ENCODE measurements at places on chromosomes 13 and 19.
A peak's percentile ranks its signal among the peaks of the same experiment; 100 is the strongest.

DNA sequence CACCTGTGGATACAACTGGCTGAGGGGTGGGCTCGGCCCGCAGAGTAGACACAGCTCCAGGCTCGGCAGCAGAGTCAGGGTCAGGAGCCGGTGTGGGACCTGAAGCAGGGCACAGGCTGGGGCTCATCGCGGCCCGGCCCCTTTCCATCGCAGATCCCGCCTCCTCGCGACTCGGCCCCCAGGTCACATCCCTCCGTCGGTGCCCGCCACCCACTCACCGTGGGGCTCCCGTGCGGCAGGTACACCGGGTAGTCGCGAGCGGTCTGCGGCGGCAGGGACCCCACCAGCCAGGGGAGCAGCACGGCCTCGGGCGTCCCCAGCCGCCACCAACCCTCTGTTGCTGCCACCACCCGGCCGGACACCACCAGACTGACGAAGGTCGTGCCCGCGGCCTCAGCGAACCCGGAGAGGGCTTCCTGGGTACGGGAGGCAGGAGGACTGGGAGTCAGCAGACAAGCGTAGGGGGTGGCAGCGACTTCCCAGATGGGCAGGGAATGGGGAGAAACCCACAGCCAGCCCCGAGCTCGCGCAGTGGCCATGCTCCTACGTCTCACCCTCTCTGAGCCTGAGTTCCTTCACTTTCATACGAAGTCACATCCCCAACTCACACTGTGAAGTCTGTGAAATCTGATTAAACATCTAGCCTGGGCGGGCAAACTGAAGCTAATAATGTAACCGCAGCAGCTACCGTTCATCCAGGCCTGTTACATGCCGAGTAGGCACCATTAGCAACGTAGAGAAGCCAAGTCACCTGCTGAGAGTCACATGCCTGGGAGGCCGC is 3.7 kb downstream of the FUZ start:
- DNase-seq = peak; percentile 53

DNA sequence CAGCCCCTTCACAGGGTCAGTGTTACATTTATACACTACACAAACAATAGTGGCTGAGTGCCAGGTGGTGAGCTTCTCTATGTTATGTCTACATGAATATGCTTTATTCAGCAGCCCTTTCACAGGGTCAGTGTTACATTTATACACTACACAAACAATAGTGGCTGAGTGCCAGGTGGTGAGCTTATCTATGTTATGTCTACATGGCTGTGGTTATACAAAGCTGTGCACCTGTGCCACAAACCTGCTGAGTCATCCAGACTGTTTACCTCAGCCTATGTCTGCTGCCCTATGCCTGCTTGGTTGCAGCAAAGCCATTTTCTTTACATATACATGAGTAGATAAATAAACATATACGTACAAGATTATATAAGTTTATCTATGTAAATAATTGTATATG is 76.5 kb downstream of the ZNF726 start:
- no peak for DNase-seq

DNA sequence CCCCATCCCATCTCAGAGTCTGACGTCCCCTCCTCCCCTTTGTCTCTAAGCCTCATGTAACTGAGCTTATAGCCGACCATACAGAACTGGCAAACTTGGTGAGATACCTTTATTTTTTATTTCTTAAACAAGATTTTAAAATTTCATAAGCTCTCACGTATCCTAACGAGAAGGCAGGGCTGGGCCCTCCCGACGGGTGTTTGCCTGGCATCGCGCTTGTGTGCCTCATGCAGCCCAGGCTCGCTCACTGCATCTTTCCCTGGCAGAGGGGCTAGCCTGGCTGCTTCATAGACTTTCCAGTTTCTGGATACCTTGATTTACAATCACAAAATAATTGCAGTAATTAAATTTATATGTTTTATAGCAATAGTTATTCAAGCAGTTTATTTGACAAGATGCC is 69.0 kb downstream of the GGACT start:
- no peak for DNase-seq

DNA sequence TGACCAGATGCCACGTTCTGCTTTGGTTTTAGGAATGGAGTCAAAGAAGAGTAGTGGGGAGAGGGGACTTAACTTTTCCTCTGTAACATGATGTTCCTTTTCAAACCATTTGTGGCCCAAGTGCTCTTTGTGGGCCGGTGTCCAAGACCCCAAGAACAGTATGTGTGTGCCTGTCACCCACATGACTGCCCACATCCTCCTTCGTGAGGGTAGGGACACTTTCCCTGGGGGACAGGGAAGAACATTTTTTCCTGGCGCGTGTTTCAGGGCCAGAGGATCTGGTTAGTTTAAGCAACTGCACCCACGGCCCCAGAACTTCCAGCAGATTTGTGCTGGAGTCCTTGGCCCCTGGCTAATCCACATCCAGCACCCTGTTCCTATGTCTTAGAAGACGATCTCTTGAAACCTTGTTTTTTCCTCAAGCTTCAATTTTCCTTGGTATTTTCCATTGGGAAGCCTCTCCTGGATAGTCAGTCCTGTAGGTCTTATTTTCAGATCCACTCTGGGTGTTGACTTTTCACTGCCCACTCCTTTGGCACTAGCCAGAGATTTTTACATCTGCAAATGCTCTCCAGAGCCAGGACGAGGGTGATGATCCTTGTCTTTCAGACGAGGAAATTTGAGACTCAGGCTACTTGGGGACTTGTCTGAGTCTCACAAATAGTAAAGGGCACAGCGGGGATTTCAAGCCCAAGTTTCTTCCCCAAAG is 10.8 kb upstream of the CCDC97 start:
- no peak for DNase-seq

GRCh38 chr19:44590245-44591059 is 22.9 kb upstream of the IGSF23 start:
- DNase-seq = no peak

GRCh38 chr13:49206641-49207040 is 13.5 kb upstream of the MLNR start:
- no peak for DNase-seq

GRCh38 chr19:15042003-15042402 is 7.3 kb upstream of the CASP14 start:
- no peak for DNase-seq

DNA sequence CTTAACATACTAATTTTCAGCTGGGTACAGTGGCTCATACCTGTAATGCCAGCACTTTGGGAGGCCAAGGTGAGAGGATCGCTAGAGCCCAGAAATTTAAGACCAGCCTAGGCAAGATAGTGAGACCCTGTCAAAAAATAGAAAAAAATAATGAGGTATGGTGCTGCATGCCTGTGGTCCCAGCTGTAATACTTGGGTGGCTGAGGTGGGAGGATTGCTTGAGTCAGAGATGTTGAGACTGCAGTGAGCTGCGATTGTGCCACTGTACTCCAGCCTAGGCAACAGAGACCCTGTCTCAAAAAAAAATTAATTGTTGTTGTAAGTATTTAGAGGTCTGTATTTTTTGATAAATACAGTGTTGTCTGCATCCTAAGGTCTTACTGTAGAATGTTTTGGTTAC is 66.8 kb downstream of the FNDC3A start:
- no peak for DNase-seq

GRCh38 chr13:77503398-77503797 is 32.1 kb upstream of the SCEL start:
- DNase-seq = no peak

DNA sequence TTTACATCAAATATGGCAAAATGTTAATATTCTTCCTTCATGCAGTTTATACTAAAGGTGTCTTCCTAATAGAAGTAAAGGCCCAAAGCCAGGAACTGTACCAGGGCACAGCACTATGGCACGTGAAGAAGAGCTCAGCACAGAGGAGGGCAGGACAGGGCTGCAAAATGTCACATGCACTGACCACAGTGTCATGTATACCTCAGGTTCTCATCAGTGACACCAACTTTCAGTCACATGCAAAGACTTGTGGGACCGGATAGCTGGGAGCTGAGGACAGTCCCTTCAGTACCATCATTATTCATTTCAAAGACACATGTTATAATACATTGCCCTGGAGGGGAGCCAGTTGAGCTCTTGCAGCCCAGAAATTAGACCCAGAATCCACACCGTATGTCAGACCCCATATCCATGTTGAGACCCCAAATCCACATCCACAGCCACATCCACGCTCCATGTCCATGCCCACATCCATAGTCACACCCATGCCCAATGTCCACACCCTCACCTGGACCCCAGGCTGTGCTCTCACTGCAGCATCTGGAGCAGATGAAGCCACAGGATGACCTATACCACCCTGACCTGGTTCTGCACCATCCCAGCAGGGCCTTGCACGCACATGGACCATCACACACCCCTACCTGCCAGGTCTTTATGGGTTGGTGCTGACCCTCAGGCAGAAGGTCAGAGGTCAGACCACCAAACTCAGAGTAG is 111.8 kb downstream of the TUBA3C start:
- no peak for DNase-seq

GRCh38 chr19:45975306-45976070 is 1.8 kb upstream of the NOVA2 start:
- DNase-seq = no peak

DNA sequence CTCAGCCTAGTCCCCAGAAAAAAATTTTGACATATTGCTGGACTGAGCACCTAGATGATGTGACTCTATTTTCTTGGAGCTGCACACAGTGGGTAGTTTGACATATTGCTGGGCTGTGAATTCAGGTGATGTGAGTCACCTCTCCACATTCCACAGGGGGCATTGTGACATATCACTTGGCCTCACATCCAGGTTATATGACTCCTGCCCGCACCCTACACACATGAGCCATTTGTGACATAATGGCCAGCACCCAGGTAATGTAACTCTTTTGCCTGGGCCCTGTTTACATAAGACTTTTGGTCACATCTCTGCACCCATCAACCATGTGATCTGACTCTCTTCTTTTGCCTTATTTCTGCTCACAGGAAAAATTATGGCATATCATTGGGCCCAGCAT is 55.1 kb upstream of the ZNF43 start:
- no peak for DNase-seq

DNA sequence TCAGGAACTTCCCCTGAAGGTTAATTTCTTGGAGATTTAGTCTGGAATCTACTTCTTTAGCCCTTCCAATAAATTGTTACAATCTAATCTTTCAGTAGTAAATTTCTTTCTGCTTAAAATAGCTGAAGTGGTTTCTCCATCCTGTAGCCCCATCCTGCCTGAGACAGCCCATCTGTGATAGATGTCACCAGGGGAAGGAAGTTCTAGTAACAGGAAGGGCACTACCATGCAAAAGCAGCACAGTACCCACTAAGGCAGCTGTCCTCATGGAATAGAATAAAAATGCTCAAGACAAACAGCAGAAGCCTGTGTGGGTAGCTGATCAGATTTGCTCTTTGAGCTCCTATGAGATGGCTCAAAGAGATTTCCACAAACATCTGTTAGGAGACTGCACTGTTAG is 1036.5 kb downstream of the SLITRK5 start:
- no peak for DNase-seq

GRCh38 chr19:33275559-33275932 is 26.8 kb downstream of the CEBPA start:
- no peak for DNase-seq

DNA sequence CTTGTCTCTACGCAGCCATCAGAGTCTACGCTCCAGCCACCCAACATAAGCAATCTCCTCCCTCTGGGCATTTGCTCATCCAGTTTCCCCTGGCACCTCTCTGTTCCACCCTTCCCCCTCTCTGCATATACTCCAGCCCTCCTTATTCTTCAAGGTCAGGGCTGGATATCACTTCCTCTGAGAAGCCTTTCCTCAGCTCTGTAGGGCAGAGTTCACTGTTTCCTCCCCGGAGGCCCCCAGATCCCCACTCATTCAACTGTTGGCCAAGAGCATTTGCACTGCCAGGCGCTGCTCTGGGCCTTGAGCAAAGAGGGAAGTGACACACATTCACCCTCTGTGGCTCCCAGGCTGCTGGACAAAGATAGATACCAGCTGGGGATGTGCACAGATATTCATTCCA is 3.3 kb downstream of the FCGRT start:
- DNase-seq = no peak

DNA sequence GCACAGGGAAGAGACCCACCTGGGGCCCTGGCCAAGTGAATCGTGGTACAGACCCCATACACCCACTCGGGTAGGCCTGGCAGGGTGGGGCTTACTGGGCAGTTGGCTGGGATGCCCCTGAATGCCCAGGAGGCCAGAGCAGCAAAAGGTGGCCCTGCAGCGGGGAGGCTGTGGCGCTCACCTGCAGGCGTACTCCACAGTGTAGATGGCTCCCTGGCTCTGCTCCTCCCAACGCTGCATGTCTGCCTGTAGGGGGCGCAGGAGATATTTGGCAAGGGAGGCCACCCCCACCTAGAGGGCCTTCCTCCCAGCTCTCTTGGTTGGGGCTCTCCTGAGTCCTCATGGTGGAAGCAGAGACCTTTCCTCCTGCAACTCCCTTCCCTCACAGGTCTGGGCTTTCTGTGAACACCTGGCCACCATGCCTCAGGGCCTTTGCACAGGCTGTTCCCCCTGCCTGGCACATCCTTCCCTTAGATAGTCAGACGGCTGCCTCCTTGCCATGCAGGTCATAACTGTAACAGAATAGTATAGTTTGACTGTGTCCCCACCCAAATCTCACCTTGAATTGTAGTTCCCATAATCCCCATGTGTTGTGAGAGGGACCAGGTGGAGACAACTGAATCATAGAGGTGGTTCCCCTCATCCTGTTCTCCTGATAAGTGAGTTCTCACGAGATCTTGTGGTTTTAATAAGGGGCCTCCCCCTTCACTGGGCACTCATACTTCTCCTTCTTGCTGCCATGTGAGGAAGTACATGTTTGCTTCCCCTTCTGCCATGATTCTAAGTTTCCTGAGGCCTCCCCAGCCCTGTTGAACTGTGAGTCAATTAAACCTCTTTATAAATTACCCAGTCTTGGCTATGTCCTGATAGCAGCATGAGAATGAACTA is 5.9 kb downstream of the BORCS8 start:
- DNase-seq = peak; percentile 87

- DNase-seq = no peak
These were observed 255.9 kb upstream of the SOX21 start for GRCh38 chr13:94968040-94968756.

DNA sequence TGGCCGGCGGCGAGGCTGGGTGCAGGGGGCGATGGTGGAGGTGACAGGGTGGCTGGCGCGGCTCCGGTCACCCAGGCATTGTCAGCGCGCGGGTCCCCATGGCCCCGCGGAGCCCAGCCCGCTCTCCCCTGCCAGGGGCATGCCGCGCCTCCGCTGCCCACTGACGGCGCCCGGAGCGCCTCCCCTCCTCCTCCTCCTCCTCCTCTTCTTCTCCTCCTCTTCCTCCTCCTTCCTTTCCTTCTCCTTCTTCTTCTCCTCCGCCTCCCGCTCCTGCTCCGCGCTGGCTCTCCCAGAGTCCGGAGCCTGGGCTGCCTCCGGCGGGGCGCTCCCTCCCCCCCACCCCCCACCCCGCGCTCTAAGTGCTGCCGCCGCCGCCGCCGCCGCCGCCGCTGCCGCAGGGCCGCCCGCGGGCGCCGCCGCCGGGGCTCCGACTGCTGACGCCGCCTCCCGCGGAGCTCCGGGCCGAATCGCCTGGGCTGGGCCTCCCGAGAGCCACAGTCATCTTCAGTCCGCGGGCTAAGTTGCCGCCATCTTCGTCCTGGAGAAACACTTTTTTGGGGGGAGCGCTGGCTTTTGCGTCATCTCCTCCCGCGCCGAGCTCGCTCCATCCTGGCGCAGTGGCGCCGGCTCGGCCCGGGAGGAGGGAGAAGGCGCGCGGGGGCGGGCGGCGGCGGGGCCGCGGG is 348.3 kb downstream of the LIG4 start:
- peak; percentile 37 for DNase-seq

GRCh38 chr19:50300814-50301606 is 28.2 kb downstream of the KCNC3 start:
- no peak for DNase-seq
